ENCODE measurements at places on chromosomes 1 and 21. TPM values are rescaled to one million over a fixed set of nuclear protein-coding genes. Genes with fewer than 3 reads are reported as not detected.
A peak's percentile ranks its signal among the peaks of the same experiment; 100 is the strongest.

The SLC9C2 gene
- total RNA-seq: not detected

- no peaks in the 10 kb centered on the region for H3K27me3 ChIP-seq
- no peaks in the 10 kb centered on the region for H3K4me1 ChIP-seq
- no peak overlapping the region for H3K4me3 ChIP-seq
- DNase-seq: no peak
These were observed 74.3 kb upstream of the KCNJ15 start for GRCh38 chr21:38182370-38182985.

- peaks cover 7% of the 10 kb centered on the region for H3K4me1 ChIP-seq
- H3K4me3 ChIP-seq: no peak overlapping the region
- H3K27me3 ChIP-seq: peaks cover 3% of the 10 kb centered on the region
- no peak overlapping the region for H3K27ac ChIP-seq
- no peaks in the 10 kb centered on the region for H3K36me3 ChIP-seq
These were observed 29.3 kb upstream of the NLRP3 start for GRCh38 chr1:247386687-247387086.

The OR6P1 gene
- not detected for total RNA-seq

The TENT5C gene
- 0.75 TPM for total RNA-seq

GRCh38 chr1:29851691-29852090 is 615.4 kb downstream of the PTPRU start:
- H3K4me3 ChIP-seq: no peak overlapping the region
- H3K27me3 ChIP-seq: no peaks in the 10 kb centered on the region
- peaks cover 2% of the 10 kb centered on the region for H3K4me1 ChIP-seq
- H3K27ac ChIP-seq: no peak overlapping the region
- no peaks in the 10 kb centered on the region for H3K36me3 ChIP-seq

DNA sequence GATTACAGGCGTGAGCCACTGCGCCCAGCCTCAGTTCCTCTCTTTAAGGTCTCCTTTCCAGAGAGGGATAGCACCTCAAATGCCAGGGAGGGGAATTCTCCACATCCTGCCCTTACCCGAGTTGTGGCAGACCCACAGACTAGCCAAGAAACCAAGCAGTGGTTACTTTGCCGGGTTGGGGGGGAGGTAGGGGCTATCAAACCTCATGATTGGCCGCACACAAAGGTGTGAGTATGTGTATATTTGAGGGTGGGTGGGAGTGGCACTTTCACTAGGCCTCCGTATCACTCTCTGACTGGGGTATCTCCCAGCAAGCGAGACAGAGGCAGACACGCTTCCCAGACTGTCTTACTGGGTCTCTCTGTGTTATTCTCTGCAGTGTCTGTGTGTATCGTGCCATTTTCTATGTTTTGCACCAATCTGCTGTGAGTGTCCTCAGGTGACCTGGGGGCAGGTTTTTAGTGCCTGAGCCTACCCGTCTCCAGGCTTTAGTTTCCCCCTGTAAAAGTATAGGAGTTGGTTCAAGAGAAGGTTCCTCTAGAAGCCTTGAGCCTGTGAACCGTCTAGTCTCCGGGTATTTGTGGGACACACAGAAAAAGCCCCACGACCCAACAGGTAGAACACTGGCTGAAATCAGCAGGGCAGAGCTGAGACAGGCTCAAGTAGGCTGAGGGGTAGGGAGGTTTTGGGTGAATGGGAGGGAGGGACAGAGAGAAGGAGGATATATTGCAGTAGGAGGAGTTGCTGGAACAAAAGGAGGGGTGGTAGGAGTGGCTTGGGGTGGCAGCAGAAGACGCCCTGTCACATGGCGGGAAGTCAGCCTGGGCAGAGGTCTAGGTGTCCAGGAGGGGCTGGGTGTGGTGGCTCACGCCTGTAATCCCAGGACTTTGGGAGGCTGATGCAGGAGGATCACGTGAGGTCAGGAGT is 10.3 kb downstream of the LMNA start:
- H3K36me3 ChIP-seq: no peaks in the 10 kb centered on the region
- no peak overlapping the region for H3K4me3 ChIP-seq
- peaks cover 30% of the 10 kb centered on the region for H3K4me1 ChIP-seq
- H3K27ac ChIP-seq: no peak overlapping the region

DNA sequence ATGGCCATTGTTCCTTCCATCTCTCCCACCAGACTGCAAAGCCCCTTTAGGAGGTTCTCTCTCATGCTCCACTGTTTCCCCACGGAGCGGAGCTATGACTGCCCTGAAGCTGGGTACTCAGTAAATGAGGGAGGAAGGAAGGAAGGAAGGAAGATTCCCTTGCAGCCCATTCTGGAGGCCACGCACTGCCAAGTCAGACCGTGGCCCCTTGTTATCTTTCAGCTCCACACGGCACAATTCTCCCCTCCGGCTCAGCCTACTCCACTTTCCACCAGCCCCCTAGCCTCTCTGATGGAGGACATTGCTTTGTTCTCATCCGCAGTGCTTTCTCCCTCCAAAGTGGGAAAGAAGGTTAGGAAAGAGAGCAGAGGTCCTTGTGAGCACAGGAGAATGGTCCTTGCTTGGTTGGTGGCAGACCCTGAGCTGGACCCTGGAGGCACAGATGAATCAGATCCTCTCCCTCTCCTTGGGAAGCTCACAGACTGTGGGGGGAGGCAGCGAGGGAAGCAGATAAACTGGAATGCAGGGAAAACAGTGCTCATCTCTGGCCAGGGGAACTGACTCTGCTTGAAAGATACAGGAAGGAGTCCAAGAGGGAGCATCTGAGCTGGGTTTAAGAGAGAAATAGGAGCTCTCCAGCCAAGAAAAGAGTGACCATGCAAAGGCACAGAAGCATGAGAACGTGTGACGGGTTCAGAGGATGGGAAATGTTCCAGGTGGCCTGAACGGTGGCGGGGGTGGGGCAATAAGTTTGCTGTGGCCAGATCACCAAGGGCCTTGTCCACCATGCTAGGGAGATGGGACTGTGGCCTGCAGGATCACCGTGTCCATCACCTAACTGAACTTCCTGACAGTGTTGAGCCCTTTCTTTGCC is 52.6 kb downstream of the GLIS1 start:
- no peaks in the 10 kb centered on the region for H3K36me3 ChIP-seq
- H3K4me1 ChIP-seq: peaks cover 10% of the 10 kb centered on the region
- no peaks in the 10 kb centered on the region for H3K27me3 ChIP-seq
- no peak for DNase-seq
- H3K4me3 ChIP-seq: no peak overlapping the region
- no peak overlapping the region for H3K27ac ChIP-seq

DNA sequence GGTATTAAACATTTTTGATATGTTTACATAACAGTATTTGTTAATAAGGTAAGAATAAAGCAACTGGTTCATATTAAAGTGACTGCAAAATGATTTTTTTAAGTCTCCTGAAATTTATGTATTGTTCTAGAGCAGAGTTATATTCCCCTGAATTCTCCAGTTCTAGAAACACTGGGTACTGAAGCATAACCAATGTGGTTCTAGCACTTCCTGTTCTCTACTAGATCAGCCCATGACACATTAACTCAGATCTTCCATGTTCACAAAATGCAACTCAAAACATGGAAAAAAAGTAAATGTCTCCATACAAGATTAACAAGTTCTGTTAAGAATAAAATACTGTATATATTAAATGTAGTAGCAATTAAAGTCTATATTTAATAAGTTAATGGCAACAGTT is 3.9 kb downstream of the NEGR1 start:
- no peaks in the 10 kb centered on the region for H3K4me1 ChIP-seq
- no peaks in the 10 kb centered on the region for H3K36me3 ChIP-seq
- DNase-seq: no peak
- no peak overlapping the region for H3K4me3 ChIP-seq
- no peak overlapping the region for H3K27ac ChIP-seq

The DYNLT4 gene
- not detected for total RNA-seq

The AADACL4 gene
- total RNA-seq: not detected

The C1orf21 gene
- 51.0 TPM for total RNA-seq

- H3K36me3 ChIP-seq: peaks cover 3% of the 10 kb centered on the region
- peak overlapping the region; percentile 98 for H3K4me3 ChIP-seq
- peak overlapping the region; percentile 68 for H3K27ac ChIP-seq
- no peak for DNase-seq
- peaks cover 1% of the 10 kb centered on the region for H3K27me3 ChIP-seq
- no peaks in the 10 kb centered on the region for H3K4me1 ChIP-seq
These were observed 364 bp downstream of the GOLPH3L start for GRCh38 chr1:150696590-150696989.

GRCh38 chr21:44949779-44950198 is 10.0 kb downstream of the SLX9 start:
- no peaks in the 10 kb centered on the region for H3K27me3 ChIP-seq
- no peak overlapping the region for H3K27ac ChIP-seq
- peak; percentile 98 for DNase-seq
- peaks cover 10% of the 10 kb centered on the region for H3K36me3 ChIP-seq
- H3K4me3 ChIP-seq: no peak overlapping the region

The C1QTNF12 gene
- total RNA-seq: 4.9 TPM

DNA sequence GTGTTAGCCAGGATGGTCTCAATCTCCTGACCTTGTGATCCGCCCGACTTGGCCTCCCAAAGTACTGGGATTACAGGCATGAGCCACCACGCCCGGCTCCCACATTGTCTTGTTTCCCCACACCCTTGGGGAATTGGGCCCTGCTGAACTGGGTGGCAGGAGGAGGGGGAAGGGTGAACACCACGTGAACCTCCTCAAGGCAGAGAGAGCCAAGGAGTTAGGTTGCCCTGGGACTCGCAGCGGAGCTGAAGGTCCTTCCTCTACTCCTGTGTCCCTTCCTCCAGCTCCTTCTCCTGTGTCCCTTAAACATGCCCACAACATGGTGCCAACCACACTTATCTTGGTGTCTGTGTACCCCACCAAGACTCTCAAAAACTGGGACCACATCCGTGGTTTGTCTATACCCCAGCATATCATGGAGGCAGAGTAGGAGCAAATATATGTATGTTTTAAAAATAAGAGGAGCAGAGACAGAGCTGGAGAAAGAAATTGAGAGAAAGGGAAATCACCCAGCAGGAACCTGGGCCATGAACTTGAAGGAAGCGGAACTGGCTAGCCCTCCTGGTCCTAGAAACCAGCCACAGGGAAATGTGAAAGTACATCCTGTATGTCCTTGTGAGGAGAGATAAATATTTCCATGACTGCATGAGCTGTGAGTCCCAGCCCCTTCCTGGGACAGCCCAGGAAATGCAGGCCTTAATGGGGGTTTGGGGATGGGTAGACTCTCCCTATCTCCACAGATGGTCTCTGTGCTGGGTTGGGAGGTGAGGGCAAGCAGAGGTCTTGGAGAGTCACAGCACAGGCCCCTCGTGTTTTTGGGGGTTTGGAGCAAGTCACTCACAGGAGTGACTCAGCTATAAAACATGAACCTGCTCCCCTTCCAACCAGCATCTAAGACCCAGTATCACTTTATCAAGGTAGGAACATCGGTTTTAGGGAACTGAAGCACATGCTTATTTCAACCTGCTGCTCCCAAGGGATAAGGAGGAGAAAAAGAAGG is 9.4 kb upstream of the TAL1 start:
- no peaks in the 10 kb centered on the region for H3K4me1 ChIP-seq
- peaks cover 6% of the 10 kb centered on the region for H3K27me3 ChIP-seq
- DNase-seq: no peak

DNA sequence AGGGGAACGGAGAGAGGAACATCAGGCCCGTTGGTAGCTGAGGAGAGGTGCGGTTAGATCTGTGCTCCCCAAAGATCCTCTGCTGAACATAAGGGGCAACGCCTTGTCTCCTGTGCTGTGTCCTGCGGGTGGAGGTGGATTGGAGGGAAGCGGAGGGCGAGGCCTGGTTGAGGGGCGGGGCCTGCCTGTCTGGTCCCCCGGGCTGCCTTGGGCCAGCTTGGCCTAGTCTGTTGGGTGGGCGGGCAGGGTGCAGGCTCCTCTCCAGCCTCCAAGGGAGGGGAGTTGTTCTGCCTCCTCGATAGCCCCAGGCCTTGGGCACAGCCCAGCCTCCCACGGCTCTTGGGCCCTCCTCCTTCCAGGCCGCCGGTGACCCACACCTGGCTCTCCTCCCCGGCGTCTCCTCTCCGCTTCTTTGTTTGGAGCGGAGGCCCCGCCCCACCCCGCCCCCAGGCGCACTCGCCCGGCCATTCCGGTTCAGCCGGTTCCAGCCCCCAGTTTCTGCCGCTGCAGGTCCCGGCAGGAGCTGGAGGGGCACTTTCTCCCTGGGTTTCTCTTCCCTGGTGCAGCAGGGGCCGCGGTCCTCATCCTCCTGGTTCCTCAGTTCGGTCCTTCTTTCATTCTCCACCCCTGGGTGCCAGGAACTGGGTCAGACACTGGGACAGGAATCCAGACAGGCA is 19.4 kb downstream of the PTPRF start:
- peak overlapping the region; percentile 41 for H3K4me3 ChIP-seq
- no peaks in the 10 kb centered on the region for H3K27me3 ChIP-seq
- H3K4me1 ChIP-seq: peaks cover 62% of the 10 kb centered on the region
- peaks cover 12% of the 10 kb centered on the region for H3K36me3 ChIP-seq

DNA sequence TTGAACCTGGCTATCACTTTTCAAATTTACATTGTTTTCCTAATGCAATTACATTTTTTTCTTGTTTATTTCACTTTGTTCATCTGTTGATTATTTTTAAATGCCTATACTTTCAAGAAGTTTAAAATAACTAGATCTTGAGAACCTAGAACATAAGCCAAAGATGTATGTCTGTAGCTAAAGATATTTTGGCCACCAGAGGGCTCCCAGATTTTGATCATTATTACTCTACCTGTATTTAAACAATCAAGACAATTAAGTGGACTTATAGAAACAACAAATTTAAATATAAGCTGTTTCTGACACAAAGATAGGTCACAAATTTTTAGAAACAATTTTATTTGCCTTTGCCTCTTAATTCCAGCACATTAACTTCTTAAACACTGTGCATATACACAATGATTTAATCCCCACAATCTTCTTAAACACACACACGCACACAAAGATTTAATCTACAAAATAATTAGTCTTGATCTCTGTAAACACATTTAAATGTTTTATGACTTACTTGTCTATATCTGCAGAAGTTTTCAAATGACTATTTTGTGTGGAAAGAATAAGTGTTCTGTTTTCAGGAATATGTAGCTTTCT is 380.0 kb downstream of the DSCAM start:
- no peak overlapping the region for H3K4me3 ChIP-seq
- no peak for DNase-seq
- H3K27me3 ChIP-seq: no peaks in the 10 kb centered on the region
- H3K36me3 ChIP-seq: no peaks in the 10 kb centered on the region
- no peak overlapping the region for H3K27ac ChIP-seq

GRCh38 chr1:178726087-178726517 is 1.1 kb downstream of the RALGPS2 start:
- peak overlapping the region; percentile 63 for H3K4me3 ChIP-seq
- no peaks in the 10 kb centered on the region for H3K27me3 ChIP-seq
- H3K4me1 ChIP-seq: peaks cover 4% of the 10 kb centered on the region
- no peaks in the 10 kb centered on the region for H3K36me3 ChIP-seq
- no peak for DNase-seq

The OR10Z1 gene
- not detected for total RNA-seq

The FAM177B gene
- not detected for total RNA-seq

The ATP6V1G3 gene
- total RNA-seq: not detected

The PDC gene
- not detected for total RNA-seq

DNA sequence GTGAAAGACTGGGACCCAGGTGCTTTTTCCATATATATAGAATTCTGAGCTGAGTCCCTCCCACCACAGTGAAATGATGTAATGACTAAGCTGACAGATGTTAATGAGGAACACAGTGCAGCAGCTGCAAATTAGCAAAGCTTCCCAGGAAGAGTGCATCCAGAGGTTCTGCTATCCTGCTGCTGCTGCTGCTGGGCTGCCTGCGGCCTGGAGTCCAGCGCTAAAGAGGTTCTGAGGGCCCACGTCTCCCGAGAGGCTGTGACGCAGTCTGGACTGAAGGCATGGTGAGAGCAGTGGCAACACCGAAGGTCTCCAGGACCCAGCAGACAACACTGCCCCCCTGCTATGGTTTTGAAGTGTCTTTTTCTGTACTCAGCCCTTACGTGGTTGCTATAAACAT is 63.9 kb downstream of the URB2 start:
- H3K4me3 ChIP-seq: no peak overlapping the region
- H3K4me1 ChIP-seq: peaks cover 10% of the 10 kb centered on the region
- 0 out of 2 replicates have a peak, but pooled peaks cover 3% of the 10 kb centered on the region for H3K36me3 ChIP-seq
- no peak overlapping the region for H3K27ac ChIP-seq
- no peak for DNase-seq
